ENCODE measurements at places on chromosomes 6 and 20.
A peak's percentile ranks its signal among the peaks of the same experiment; 100 is the strongest.

GRCh38 chr6:55836945-55837344 lies 38.4 kb downstream of the BMP5 start:
- DNase-seq: no peak

GRCh38 chr6:144853603-144854002 lies 568.5 kb downstream of the UTRN start:
- no peak for DNase-seq

DNA sequence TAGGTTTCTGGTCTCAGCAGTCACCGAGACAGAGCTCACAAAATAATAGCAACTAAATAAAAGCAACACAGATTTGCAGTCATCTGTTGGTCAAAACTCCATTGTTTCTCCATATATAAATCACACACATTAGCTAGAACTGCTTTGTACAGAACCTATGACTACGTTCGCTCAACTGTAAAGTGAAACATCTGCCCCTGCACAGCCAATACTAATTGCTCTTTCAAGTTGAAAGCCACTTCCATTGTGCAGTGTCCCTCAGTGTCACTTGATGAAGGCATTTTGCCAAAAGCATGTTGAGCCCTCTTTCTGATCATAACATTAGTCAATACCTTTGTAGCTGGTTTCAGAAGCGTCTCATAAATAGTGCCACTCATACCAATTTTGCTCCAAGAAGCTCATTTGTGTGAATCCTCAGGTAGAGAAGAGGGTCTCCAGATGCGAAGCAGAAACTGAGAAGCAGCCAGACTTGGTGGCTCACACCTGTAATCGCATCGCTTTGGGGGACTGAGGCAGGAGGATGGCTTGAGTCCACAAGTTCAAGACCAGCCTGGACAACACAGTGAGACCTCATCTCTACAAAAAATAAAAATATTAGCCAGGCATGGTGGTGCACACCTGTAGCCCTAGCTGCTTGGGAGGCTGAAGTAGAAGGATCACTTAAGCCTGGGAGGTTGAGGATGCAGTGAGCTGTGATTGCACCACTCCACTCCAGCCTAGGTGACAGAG lies 68.9 kb downstream of the PERP start:
- DNase-seq: no peak

DNA sequence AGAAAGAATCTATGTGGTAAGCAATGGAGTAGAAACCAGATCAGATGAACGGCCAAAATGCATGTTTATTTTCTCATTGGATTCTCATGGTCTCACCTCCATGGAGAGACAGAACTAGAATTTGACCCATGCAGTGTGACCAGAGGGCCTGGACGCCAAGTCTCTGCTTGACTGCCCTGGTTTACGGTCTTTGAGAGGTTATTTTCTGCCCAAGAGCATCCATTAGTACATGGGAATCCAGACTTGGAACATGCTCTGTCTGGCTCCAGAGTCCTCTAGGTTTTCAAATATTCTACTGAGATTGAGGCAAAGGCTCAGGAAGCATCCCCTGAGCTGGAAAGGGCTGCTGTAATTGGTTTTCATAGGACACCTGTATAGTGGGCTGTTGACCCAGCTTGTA lies 45.5 kb upstream of the UST start:
- DNase-seq: no peak

GRCh38 chr6:45533386-45533785 lies 155.7 kb upstream of the SUPT3H start:
- no peak for DNase-seq

DNA sequence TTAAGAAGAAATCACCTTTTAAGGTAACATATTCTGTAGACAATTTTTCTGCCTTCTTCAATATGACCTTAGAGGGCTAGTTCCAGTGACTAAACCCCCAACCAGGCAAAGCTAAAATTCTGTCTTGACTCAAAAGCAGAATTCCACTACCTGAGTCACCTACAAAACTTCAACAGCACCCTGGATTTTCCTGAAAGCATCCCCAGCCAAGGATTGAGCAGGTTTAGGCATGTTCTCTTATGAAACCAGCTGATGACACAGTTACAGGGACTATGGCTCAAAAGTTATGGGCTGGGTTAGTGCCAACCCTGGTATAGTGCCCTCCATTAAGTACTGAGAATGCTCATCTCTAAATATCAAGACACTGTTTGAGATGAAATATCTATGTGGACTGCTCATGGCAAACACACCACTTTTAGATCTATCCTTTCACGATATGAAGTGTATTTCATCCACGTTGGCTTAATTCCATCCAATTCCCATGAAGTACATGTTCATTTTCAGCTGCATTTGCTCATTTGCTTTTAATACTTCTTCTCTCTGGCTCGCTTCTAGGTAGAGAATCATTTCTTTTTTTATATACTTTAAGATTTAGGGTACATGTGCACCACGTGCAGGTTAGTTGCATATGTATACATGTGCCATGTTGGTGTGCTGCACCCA lies 53.6 kb upstream of the TNFAIP3 start:
- no peak for DNase-seq

DNA sequence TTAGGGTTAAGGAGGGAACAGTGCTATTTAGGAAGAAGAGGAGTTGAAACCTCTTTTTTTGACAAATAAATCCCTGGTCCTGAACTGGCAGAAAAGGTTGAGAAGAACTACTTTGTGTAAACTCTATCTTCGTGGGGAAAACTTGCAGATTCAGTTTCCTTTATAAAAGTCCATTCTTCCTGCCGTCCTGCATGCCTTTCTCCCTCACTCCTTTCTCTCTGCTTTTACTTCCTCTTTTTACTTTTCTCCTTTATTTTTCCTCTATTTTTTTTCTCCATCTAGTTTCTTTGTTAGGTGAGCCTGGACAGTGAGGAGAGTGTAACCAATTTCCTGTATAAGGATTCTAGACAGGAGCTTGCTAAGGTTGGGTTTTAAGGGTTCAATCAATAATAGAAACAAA lies 52.7 kb downstream of the TPBG start:
- no peak for DNase-seq

- no peak for DNase-seq
Measured at GRCh38 chr6:25606151-25606550, 45.9 kb upstream of the SCGN start.

- peak; percentile 70 for DNase-seq
Measured at GRCh38 chr6:38493931-38494547, 145.7 kb downstream of the BTBD9 start.

DNA sequence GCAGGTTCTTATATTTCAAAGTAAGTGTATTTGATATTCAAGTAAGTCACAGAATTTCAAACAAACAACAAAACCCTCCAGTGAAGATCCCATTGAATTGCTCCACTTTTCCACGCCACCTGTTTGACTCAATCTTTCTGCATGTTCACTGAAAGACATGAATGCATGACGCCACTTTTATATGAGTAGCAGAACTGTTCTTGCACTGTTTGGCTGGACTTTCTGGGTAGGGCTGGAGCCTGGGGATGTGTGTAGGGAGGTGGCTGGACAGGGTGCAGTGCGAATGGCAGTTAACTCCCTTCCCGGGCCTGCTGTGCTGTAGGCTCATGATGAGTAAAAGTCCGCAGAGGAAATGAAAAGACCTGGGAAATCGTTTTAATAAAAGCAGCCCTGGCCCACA lies 39.7 kb downstream of the IL20RA start:
- DNase-seq: no peak

DNA sequence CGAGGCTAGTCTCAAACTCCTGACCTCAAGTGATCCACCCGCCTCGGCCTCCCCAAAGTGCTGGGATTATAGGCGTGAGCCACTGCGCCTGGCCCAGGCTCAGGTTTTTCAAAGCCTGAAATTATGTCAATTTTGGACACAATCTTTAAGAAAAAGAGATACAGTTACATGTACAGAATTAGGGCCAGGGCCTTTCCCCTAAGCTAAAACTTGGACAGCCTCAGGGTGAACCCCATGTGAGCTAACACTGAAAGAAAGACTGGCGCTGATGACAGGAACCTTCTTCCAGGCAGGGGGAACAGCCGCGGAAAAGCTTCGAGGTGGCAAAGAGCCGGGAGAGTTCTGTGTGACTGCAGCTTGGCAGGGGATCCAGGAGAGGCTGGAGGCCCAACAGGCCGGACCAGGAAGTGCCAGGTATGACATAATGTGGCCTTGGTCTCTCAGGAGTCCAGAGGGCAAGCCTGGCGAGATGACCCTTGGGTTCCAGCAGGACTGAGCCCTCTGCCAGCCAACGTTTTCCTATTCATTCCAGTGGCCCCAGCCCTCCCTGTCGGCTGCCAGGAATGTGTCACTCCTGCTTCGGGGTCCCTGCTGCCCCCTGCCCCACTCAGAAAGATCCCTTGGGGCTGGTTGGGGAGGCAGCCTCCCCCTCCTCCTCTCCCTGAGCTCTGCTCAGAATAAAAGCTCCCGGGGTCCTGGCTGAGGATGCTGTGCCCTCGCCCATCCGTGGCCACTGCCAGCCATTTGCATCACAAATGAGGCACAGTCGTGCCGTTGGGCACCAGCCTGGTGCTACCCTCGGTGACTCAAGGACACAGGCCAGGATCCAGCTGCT lies 37.3 kb downstream of the RBM38 start:
- no peak for DNase-seq

DNA sequence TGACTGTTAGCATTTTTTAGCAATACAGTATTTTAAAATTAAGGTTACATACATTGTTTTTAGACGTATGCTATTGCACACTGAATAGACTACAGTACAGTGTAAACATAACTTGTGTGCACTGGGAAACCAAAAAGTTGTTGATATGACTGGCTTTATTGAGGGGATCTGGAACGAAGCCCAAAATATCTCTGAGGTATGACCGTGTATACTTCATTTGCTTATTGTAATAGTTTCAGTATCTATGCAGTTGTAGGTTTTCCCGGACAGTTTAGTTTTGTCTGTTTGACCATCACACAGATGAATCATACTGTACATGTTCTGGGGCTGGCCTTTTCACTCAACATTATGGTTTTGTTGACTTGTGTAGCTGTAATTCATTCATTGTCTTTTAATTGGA lies 6.9 kb upstream of the ZBTB12 start:
- DNase-seq: no peak

DNA sequence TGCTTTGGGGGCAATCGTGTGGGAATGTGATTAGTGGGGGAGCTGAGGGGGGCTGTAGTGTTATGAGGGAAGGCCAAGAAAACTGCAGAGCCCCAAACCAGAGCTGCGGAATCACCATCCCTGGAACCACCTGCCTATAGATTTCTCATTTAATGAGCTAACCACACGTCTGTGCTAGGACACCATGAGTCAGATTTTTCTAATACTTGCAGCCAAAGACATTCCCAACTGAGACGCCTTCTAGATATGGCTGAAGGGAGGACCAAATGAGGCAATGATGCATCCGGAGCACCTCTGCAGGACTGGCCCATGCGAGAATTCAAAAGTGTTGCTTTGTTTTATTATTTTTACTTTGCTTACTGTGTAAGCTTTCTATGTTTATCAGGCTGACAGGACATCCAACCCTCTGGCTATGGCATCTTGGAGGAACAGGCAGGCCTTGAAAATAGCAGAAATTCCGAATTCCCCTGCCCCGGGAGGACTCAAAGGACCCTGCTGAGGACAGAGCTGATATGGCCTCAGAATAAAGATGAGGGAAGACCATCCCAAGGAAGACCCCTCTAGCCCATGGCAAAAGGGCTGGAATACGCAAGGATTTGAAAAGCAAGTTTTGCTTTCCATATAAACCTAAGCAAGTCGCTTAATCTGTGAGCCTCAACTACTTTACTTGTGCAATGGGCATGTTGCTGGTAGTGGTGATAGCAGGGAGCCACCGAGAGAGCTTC lies 3.1 kb upstream of the PTGIS start:
- no peak for DNase-seq

GRCh38 chr6:45491048-45491735 lies 113.5 kb upstream of the SUPT3H start:
- no peak for DNase-seq

Data from NCI-H1930 (cell line).